Fibroblast of upper back skin (primary cell): ENCODE measurements at places on chromosomes 13 and 19.
A peak's percentile ranks its signal among the peaks of the same experiment; 100 is the strongest.

DNA sequence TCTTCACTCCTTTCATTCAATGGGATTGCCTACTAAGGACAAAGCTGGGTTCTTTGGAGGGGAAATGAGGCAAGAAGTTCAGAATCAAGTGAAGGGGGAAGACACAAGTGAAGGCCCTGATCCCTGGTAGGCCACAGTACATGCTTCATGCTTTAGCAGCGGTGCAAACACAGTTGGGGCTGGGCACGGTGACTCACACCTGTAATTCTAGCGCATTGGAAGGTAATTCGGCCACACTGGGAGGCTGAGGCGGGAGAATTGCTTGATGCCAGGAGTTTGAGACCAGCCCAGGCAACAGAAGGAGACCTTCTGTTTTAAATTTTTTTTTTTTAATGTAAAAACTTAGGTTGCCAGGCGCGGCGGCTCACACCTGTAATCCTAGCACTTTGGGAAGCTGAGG lies 23.4 kb upstream of the GATAD2A start:
- DNase-seq: no peak

GRCh38 chr19:48239582-48240141 lies 16.1 kb downstream of the CARD8 start:
- no peak for DNase-seq

GRCh38 chr19:50344661-50345318 lies 15.6 kb upstream of the KCNC3 start:
- DNase-seq: no peak

GRCh38 chr13:51364404-51365008 lies 25.0 kb downstream of the SERPINE3 start:
- peak; percentile 84 for DNase-seq

DNA sequence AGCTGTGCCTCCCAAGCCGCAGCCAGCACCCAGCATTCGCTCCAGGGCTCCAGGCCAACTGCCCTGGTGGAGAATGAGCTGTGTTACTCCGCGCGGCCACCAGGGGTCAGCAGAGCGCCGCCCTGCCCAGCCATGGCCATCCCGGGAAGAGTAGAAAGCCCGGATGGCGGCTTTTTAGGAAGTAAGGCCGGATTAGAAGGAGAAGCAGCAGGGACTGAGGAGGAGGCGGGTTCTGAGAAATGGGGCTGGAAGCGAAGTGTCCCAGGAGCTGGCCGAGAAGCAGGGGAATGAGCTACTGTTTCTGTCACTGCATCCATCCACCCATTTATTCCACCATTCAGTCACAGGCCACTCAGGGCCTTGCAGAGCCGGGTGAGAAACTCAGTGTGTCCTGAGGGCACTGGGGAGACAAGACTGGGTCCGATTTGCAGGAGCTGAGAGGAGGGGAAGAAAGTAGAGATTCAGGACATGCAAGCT lies 6.6 kb upstream of the NPAS1 start:
- peak; percentile 70 for DNase-seq

GRCh38 chr19:43620061-43621001 lies 902 bp upstream of the ZNF428 start:
- DNase-seq: no peak

- DNase-seq: no peak
Observed at GRCh38 chr13:79880818-79881217, 399.9 kb downstream of the NDFIP2 start.

GRCh38 chr19:17829855-17830566 lies 8.7 kb upstream of the INSL3 start:
- DNase-seq: peak; percentile 54

DNA sequence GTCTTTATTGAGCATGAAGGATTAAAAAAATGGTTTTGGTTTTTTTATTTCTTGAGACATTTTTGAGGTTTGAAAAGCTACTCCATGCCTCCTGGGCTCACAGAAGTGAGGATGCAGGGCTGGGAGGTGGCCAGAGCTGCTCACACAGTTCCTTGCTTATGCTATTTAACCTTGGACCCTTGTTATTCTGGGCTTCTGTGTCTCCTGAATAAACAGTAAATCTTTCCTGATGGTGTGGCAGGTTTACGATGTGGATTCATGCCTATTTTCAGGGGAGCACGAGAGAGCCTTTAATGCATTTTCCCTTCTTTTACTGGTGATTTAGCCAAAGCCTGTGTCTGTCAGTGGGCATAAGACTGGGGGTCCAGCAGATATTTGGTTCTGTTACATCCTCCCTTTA lies 34.3 kb upstream of the PCDH8 start:
- DNase-seq: no peak

GRCh38 chr13:31138515-31138914 lies 23.2 kb downstream of the HSPH1 start:
- DNase-seq: no peak

GRCh38 chr13:46721054-46721453 lies 75.9 kb downstream of the ESD start:
- peak; percentile 58 for DNase-seq
